ENCODE measurements at places on chromosomes 3 and 15.

- DNase-seq: no peak
These were observed 109.9 kb upstream of the RAP2B start for GRCh38 chr3:153052096-153052460.

- DNase-seq: no peak
These were observed 31.3 kb downstream of the THSD4 start for GRCh38 chr15:71146580-71146982.

DNA sequence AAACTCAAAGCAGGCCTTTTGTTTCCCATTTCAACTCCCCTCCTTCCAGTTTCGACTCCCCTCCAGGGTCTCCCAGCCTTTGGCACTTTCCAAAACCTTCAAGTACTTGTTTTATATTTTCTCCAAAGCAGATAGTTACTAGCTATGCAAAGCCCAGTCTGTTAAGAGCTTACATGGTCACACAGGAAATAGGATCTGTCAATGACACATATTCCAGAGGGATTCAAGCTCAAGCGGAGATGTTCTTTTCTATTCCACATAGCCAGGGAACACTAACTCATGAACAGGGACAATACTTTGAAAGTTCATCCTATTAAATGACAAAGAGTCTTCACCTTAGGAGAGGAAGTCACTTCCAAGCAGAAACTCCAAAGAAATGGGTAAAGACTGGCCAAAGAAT, 18.6 kb downstream of the SUCLG2 start:
- DNase-seq: no peak

- DNase-seq: no peak
These were observed 157.9 kb downstream of the MEX3B start for GRCh38 chr15:81887912-81888311.

DNA sequence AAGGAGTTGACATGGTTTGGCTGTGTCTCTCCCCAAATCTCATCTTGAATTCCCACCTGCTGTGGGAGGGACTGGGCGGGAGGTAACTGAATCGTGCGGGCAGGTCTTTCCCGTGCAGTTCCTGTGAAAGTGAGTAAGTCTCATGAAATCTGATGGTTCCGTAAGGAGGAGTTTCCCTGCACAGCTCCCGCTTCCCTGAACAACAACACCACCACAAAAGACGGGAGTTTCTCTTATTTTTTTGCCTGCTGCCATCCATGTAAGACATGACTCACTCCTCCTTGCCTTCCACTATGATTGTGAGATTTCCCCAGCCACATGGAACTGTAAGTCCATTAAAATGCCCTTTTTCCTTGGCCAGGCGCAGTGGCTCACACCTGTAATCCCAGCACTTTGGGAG, 22.7 kb downstream of the XXYLT1 start:
- DNase-seq: no peak

DNA sequence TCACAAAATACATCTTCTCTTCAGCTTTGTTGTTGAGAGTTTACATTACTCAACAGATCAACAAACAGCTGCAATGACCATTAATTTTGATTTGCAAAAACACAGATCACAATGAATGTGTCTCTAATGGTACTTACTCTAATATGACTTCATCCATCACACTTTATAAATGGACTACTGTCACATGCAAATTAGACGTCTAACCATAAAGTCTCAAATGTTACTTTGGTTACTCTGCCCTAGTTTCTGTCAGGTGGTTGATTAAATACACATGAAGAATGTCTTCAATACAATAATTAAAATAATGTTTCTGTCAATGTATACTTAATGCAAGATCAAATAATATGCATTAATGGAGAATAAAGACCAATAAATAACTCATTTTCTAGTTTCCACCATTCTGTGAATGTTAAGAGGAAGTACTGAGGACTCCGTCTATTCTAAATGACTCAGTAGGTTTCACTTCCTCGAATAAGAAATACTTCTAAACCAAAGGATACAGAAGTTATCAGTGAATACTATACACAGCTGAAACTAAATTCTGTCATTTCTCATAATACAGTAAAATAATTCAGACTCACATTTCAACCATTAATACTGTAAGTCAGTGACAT, 145.8 kb downstream of the CBLB start:
- no peak for DNase-seq

- DNase-seq: no peak
These were observed 29.1 kb downstream of the SSR3 start for GRCh38 chr3:156525808-156526207.

DNA sequence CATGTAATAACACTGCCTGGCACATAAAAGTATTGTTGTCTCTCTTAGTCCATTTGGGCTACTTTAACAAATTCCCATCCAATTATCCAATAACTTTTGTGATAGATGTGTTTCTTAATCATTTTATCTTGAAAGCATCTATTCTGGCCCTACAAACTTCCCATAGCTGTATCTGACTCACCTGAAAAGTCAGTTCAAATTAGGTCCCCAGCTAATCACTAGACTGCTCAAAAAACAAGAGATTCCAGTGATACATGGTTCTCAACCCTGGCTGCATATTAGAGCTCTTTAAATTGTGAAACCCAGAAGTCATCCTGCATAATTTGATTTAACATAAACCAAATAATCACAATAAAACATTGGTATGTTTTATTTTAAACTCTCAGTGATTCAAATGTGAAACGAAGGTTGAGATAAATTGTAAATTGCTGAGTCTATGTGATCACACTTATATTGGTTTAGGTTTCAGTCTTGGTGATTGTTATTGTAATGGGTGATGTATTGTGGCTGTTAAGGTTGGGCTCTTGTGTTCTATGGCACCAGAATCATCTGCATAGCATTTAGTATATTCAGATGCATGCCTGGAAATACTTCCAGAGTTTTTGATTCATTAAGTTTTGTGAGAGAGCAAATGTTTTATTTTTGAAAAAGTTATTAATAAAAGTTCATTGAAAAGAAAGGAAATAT, 268.9 kb upstream of the KCNMB2 start:
- no peak for DNase-seq

DNA sequence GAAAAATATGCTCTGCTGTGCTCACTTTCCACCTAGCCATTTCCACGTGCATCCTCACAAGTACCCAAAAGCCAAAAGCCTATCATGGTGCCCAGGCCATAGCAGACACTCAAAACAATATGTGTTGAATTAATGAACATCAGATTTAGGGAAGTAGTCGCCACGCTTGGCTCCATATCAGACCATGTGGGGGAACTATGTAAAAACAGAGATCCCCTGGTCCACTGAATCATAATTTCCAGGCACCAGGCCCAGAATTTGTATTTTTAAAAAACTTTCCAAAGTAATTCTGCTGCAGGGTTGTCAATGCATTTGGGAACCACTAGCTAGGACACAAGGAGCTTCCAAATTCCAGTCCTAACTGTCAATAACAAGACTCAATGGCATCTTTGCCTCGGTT, 77.3 kb downstream of the CNTN3 start:
- no peak for DNase-seq

DNA sequence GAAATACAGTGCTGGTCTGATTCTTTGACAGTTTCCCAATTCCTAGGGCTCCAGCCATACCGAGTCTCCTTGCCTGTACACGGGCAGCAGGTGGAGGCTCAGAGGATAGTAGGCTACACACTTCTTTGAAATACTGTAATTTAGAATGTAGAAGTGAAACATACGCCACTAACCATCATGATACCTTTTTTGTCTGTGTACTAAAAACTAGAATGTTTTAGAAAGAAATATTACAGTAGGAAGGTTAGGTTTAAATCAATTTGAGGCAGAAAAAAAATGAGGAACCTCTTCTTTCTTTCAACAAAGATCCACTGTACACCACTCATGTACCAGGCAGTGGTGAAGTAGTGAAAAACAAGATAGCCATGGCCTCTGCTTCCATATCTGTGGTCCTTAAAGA, 354.7 kb downstream of the MCTP2 start:
- no peak for DNase-seq

- DNase-seq: no peak
These were observed 840.1 kb downstream of the TUSC7 start for GRCh38 chr3:117549716-117550115.

DNA sequence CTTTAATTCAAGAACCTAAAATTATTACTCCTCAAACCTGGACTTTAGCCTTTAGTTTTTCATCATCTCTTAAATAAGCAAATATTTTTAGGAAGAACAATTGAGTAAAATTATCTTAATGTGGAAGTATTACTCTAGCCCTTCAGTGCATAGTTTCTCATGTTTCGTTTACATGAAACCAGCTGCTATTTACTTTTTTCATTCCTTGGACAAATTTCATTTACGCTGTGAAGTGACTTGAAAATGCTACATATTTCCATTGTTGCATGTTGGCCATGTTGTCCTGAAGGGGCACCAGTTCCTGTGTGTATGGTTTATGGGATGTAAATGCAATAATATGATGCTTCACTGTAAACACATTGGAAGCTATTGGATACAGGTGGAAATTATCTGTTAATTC, 49.9 kb downstream of the SLC25A26 start:
- no peak for DNase-seq

- DNase-seq: no peak
These were observed 21.9 kb downstream of the GLDN start for GRCh38 chr15:51363383-51363782.

- DNase-seq: no peak
These were observed 64.6 kb downstream of the CYP11A1 start for GRCh38 chr15:74302821-74303359.

DNA sequence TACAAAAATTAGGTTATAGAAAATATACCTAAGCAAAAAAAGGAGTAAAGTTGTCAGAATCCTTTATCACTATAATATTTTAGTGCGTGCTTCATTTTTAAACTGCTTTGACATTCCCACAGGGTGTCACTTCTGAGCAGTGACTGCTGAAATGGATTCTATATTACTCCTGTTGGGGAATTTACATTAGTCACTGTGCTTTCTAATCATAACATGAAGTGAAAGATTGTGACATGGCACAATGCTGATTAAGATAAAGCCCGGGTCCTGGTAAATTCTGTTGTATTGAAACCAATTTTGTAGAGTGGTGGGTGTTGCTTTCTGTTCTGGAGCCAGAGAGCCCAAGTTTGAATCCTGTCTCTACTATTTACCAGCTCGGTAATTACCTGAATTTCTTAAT, 36.4 kb upstream of the EHHADH start:
- no peak for DNase-seq

All from stimulated activated CD8-positive, alpha-beta memory T cell treated with anti-CD3 and anti-CD28 coated beads, Interleukin-2, amount 100 ng/mL, for 1 hour (primary cell).